ENCODE measurements at places on chromosomes 6 and 20.

DNA sequence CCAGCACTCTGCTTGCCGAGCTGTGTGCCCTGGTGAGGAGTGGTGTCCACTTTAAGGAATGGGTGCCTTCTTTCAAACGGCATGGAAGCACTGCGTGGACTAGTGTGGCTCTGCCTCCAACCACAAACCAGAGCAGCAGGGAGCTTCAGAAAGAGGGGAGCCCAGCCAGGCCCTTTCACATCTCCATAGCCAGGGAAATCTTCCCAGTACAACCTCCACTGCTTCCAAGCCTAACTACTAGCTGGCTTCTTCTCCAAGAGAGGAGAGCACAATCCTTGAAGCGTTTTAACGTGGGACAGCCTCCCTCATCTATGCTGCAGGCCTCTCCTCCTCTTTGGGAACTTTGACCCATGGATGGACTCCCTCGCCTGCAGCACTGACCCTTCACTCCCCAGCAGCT is 26.7 kb downstream of the TNXB start:
- no peak for DNase-seq

DNA sequence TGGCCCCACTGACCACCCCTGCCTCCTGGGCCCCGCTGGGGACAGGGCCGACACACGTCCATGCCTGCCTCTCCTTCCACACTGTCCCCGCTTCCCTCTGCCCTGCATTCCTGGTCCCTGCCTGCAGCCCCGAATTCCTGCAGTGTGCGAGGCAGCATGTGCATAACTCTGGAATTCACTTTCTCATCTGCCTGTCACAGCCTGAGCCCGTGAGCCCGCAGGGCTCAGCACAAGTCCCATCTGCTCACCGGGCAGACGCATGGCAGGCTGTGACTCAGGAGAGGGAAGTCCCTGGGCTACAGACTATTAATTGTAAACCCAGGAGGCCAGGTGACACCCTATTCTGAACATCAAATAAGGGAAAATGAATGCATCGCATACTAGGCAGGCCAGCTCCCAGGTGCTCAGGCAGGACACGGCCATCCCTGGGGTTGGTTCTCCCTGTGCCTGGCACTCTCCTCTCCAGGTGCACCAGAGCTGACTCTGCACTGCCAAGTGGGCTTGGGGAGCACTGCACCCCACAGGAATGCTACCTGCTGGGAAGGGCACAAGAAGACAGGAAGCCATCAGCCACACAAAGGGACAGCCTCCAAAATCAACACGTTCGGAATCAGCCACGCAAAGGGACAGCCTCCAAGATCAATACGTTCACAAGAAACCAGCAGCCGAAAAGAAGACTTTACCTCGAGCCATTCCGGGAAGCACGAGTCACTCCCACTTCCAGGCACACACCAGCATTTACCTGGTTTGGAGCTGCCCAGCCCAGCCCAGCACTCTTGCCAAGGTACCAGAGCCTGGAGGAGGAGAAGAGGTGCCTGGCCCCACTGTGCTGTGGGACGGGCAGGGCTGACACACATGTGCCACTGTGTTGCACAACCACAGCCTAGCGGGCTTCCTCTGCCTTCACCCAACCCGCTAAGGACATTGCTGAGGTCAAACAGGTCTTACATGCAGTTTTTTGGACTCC is 65.9 kb downstream of the DLL1 start:
- no peak for DNase-seq

DNA sequence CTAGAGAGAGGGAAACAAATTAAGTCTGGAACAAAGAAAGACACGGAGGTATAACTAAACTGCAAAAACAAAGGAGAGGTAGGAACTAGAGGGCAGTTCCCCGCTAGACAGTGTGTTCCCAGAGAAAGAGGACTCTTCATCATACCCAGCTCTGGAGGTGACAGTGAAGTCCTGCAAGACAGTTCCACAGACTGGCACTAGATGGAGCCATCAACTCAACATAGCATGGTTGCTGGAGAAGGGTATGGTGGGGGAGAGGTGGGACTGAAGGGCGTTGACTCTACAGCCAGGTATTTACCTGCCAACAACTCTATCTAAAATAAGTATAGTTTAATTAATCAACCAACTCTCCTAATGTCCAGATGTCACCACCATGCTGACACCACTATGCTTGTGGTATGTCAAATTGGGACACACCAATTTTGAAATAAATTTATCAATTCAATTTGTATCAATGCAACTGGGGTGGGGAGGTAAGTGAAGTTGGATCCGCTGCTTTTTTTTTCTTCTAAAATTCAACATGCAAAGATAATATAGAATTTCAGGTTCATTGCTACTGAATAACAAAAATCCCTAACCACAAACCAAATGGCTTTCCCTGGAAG is 9.7 kb downstream of the BACH2 start:
- peak; percentile 18 for DNase-seq

- no peak for DNase-seq
These were observed 256.4 kb downstream of the TFAP2C start for GRCh38 chr20:56885521-56885920.

DNA sequence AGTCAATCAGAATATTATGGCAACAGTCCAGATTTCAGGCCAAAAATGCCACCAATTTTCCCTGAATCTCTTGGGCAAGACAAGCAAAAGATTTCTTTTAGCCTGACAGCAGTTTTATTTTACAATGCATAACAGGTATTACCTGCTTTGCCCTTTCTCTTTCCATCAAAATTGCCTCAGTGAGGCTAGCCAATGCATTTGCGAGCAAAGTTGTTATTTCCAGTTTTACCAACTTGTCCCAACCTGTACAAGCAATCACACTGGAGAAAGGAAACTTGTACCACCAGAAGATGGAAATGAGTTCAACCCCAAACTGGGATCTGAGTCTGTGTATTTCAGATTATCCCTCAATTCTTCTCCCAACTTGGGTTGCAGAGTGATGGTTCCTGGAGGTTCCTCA is 279.9 kb upstream of the CDYL start:
- DNase-seq, result no peak

- no peak for DNase-seq
These were observed 579.8 kb upstream of the AGPAT4 start for GRCh38 chr6:161853657-161854056.

- no peak for DNase-seq
These were observed 34.7 kb downstream of the PLAGL1 start for GRCh38 chr6:143973097-143973966.

- no peak for DNase-seq
These were observed 48.7 kb upstream of the CITED2 start for GRCh38 chr6:139423037-139423703.

- DNase-seq, result no peak
These were observed 6.2 kb downstream of the BMP7 start for GRCh38 chr20:57259938-57260921.

- DNase-seq, result no peak
These were observed at the start of gene GMEB2 for GRCh38 chr20:63626424-63627128. Gene GMEB2, minus strand, starts transcription at chr20:63627101. Its CDS starts 7,704 bp downstream, at chr20:63619397.

DNA sequence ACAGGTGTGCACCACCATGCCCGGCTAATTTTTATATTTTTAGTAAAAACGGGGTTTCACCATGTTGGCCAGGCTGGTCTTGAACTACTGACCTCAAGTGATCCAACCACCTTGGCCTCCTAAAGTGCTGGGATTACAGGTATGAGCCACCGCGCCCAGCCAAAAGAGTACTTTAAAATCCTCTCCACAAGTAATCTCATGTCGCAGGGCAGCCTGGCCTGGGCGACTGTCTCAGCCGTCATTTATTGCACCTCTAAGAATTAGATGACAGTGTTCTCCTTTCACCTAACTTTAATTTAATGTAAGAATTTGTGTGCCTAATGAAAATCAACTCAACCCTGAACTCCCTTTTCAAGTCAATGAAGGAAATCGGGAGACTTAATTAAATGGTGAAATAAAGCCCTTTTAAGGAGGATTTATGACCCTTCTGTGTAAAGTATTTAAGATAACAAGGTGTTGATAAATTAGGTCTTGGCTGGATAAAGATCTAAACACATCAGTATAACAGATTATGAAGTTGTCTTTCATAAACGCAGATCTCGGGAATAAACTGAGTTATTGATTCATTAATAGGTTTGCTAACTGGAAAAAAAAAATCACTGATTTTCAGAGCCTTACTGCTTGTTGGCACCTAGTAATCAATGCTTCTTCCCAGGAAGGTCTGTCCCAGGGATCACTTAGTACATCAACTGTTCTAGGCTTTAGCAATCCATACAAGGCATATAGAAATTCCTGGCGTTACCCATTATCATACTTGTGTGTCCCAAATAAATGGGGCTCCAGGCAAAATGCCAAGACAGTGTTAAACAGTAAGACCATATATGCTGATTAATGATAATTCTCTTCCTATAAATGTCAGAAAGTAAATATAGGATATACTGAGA is 209.3 kb downstream of the GMDS start:
- DNase-seq, result no peak

DNA sequence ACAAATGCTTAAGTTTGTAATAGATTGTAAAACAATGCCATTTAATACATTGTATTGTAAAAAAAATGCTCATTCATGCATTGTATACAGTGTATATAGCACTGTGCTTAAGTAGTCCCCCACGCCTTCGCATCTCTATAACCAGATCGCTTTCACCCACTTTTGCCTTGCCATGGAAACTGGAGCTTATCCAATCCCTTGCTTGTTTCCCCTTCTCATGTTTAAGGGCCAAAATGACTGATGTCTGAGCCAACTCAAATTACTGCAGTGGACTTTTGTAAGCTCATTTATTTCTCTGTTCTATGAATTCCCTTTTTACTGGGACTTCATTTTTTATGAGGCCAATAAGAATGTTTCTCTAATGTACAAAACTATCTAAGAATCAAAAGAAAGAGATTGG is 730.9 kb upstream of the GJE1 start:
- DNase-seq, result no peak

DNA sequence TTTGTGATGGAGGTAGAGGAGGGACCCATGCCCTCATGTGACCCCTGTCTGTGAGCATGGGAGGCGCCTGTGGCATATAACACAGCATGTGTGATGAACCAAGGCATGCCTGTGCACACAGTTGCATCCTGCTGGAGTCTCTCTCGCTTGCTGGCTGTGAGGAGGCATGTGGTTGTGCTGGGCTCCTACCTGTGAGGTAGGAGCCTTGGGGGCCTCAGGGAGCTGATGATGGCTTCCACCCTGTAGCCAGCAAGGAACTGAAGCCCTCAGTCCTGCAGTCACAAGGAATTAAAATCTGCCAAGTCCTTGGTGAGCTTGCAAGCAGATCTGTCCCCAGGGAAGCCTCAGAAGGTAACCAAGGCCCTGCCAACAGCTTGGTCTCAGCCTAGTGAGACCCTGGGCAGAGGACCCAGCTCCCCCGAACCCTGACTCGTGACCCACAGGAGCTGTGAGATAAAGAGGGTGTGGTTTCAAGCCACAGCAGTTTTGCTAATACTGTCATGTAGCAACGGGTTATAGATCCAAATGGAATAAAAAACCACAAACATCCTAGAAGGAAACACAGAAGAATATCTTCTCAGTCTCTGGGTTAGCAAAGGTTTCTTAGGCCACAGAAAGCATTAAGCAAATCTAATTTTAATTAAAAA is 145.7 kb downstream of the WDR27 start:
- no peak for DNase-seq

DNA sequence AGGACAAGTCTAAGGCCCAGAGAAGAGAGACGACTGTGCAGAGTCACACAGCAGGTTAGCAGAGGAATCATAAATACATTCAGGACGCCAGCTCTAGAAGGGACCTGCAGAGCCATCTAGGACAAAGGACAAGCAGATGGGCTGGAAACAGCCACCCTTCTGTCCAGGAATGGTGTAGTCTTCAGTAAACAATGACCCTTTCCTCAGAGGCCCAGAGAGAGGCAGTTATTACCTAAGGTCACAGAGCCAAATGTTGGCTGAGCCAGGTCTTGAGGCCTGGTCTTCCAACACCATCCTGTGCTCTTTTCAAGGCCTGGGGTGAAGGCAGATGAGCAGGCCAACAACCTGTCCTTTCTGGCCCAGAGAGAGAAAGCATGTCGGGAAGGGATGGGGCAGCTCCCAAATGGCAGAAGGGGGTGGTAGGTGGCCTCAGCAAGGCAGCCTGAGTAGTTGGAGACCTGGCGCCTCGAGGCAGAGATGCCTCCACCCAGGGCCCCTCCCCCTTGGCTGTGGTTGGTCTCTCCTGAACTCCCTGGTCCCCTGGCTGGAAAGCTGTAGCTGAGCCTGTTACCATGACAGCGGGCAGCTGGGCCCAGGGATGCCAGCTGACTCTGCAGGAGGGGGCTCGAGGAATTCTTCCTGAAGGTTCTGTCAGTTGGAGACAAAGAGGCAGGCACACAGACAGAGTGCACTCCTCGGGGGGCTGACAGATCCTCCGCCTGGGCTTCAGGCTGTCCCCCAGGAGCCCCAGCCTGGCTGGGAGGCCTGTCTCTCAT is 24.8 kb downstream of the EPB41L1 start:
- no peak for DNase-seq

GRCh38 chr6:4703382-4703781 is 72.8 kb upstream of the CDYL start:
- no peak for DNase-seq

DNA sequence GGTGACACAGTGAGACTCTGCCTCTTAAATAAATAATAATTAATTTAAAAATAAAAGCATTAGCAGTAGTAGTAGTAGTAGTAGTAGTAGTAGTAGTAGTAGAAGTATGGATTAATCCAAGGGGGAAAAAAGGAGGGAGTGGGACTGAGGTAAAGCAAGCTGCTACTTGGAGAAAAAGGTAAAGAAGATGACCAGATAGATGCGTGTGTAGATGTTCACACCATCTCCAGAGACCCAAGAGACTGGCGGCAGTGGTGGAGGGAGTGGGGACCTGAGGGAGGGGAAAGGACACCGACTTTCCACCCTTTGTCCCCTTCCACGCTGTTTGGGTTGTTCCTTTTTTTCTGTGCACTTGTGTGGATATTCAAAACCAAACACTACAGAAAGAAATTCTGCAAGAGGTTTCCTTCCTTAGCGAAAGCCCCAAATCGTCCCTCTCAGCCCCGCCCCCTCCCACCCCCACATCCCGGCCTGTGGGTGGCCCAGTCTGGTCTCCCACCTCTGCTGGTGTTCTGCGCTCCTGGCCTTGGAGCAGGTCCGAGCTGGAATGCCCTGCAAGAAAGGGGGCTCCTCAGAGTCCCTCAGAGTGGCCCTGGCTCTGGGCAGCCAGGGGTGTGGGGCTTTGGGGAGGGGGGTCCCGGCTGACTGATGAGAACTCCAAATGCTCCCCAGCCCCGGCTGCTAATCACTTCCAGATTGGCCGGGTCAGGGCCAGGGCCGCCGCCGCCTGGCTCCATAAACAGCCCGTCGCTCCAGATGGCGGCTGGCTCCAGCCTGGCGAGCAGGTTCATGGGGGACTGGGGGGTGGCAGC is 60.2 kb downstream of the UBE2V1 start:
- no peak for DNase-seq

DNA sequence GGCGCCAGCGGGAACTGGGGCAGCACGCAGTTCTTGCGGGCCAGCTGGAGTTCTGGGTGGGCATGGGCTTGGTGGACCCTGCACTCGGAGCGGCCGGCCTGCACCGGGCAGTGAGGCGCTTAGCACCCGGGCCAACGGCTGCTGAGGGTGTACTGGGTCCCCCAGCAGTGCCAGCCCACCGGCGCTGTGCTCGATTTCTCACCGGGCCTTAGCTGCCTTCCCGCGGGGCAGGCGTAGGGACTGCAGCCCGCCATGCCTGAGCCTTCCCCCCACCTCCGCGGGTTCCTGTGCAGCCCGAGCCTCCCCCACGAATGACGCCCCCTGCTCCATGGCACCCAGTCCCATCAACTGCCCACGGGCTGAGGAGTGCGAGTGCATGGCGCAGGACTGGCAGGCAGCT is 168.8 kb downstream of the CD24 start:
- no peak for DNase-seq

All from T follicular helper cell (primary cell).